T-helper 22 cell (primary cell): ENCODE measurements at places on chromosomes 7 and 10.

GRCh38 chr7:83832009-83832408, 183.1 kb upstream of the SEMA3E start:
- no peak for DNase-seq

DNA sequence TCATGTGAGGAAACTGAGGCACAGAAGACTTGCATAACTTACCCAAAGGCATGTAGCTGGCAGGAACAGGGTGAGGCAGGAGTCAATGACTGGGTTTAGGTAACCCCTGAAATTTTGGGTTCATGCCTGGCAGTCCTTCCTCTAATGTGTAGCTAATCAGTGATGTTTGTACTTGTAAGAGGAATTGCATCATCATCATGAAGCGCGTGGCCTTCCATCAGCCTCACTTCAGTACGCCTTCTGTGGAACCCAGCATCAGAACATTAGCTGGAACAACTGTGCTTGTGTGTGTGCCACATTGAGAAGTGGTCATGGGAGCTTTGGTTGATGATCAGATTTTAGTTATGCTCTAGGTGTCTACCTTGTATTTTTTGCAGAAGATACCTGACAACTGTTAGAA, 18.2 kb upstream of the STMP1 start:
- DNase-seq: no peak

DNA sequence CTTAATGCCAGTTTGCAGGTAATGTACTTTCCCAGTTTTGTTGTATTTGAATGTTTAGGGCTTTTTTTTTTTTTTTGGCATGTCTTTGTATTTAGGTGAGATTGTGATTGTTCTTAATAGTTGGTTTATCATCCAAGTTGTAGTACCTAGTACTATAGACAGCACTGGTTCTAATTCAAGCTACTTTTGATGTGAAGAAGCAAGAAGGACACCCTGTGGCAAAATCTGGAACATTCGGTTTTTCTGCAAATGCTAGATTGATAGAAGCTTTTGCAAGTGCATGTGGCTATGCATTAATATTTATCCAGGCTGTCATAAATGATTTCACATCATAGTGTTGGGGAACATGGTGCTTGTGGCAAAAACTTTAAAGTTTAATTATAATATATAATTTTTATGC, 248.9 kb downstream of the FOXP2 start:
- DNase-seq: no peak

GRCh38 chr7:149723795-149724495, 49.4 kb downstream of the ZNF467 start:
- no peak for DNase-seq

DNA sequence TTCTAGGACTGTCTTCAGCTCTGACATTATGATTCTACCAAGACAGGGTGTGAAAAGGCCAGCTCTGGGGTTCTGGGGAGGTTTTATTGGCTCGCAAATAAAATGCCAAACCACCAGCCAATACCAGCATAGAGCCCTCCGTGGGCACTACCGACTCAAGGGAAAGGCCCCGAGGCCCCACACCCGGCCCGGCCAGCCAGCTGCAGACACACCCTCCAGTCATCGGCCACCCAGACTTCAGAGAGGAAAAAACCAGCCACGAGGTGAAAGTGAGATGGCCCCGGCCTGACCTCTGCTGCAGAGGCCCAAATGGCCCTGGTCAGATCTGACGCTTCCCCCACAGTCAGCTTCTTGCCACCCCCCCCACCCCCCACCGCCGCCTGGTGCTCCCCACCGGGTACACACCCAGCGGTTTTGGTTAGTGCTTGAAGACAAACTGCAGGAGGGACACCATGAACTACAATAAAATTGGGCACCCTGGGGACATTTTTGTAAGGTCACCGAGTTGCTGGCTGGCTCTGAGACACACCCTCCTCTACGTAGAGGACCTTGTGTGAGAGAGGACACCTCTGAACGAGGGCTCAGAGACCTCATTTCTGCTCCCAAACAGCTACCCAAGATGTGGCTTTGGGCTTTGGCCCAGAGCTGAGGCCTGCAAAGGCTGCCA, 79.9 kb downstream of the PRKAG2 start:
- no peak for DNase-seq

GRCh38 chr10:129761981-129762956, 201.8 kb downstream of the EBF3 start:
- DNase-seq: no peak

GRCh38 chr10:1202343-1202742, 146.2 kb downstream of the WDR37 start:
- no peak for DNase-seq

GRCh38 chr7:100667331-100668068, 6.0 kb upstream of the GNB2 start:
- no peak for DNase-seq

- DNase-seq: no peak
Measured at GRCh38 chr10:93601146-93601773, at the start of gene RBP4. RBP4 (minus strand) TSS chr10:93601235; CDS start chr10:93601028, 207 bp downstream.

GRCh38 chr7:82109288-82109687, 334.3 kb downstream of the CACNA2D1 start:
- DNase-seq: no peak

DNA sequence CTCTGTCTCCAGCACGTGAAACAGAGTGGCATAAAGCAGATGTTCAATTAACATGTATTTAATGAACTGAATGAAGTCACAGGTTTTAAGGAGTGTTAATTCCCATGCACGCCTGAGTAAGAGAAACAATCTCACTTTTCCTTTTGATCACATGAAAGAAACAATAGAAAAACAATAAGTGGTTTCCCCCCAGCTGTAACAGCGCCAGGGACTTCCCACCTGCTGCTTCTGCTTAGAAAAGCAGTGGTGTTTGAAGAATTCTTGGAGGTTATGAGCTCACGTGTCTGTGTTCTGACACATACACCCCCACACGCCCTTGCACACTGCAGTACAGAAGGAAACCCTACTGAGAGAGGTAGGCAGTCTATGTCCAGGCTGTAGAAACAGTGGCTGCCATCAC, 51.3 kb upstream of the FRMD4A start:
- DNase-seq: no peak

- peak; percentile 60 for DNase-seq
Measured at GRCh38 chr10:72048450-72049124, 39.8 kb downstream of the SPOCK2 start.

DNA sequence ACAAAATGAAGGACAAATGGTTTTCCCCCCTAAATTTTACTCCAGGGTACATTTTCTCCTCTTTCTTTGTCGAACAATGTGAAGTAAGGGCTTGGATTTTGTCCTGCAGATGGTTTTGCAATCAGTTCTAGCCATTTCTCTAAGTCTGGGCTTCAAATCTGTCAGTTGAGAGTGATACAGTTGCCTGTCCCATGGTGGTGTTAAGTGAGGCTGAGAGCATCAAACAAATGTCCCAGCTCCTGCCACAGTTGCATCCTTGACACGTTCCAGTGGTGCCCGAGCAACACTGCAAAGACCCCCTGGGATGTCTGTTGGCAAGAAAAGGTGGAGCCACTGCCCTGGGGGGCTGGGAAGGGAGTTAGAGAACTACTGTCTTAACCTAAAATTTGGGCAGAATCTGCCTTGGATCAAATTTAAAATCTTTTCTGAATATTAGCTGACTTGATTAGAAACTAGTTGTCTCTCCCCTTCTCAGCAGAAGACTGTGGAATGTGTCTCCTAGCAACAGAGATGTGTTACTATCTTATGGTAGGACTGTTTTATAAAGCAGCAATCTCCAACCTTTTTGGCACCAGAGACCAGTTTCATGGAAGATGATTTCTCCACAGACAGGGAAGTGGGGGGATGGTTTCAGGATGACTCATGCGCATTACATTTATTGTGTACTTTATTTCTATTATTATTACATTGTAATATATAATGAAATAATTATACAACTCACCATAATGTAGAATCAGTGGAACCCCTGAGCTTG, 102.0 kb upstream of the STEAP1B start:
- no peak for DNase-seq

DNA sequence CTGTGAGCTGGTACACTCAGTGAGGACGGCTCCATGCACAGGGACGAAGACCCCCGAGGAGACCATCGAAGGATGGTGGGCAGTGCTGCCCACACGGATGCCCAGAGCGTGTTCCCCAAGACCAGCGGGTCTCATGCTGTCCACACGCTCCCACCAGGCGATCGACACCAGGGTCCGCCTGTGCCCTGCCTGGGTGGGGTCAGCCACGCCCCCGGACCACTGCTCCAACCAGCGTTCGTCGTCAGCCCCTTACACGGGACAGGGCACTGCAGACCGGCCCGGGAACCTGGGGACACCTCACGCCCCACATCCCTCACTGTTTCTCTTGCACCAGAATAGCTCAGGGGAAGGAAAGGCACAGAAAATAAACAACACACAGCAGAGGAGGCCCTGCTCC, 223.5 kb downstream of the DNAJB6 start:
- no peak for DNase-seq

DNA sequence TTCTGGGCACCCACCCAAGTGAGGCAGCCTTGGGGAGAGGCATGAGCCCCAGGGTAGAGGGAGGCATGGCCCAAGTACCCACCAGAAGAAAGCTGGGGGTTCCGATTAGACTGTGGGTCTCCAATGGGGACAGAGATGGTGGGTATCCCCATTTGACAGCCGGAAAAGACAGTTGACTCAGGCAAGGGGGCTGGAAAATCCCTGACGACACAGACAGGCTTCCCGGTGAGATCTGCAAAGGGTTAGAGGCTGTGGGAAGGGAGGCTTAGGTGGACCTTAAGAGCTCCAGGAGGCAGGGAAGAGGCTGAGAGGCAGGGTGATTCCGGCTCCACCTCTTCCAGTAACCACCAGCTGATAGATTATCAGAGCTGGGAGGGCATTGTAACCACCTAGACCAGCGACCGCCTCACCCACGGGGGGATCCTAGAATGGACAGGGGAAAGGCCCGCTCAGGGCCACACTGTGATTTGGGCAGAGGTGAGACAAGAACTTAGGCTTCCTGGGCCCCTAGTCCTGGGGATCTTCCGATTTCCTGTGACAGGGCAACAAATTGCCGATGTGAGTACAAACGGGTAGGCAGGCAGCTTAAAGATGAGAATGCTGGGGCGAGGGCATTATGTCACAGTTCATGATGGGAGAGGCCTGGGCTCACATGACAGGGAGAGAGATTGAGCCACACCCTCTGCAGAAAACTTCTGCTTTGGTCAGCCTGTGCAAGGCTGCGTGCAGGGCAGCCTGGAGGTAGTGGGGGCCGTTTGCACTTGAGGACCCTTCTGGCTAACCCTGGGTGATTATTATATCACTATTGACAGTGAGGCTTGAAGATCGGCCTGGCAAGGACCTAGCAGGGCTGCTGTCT, 5.4 kb downstream of the TBATA start:
- DNase-seq: no peak

DNA sequence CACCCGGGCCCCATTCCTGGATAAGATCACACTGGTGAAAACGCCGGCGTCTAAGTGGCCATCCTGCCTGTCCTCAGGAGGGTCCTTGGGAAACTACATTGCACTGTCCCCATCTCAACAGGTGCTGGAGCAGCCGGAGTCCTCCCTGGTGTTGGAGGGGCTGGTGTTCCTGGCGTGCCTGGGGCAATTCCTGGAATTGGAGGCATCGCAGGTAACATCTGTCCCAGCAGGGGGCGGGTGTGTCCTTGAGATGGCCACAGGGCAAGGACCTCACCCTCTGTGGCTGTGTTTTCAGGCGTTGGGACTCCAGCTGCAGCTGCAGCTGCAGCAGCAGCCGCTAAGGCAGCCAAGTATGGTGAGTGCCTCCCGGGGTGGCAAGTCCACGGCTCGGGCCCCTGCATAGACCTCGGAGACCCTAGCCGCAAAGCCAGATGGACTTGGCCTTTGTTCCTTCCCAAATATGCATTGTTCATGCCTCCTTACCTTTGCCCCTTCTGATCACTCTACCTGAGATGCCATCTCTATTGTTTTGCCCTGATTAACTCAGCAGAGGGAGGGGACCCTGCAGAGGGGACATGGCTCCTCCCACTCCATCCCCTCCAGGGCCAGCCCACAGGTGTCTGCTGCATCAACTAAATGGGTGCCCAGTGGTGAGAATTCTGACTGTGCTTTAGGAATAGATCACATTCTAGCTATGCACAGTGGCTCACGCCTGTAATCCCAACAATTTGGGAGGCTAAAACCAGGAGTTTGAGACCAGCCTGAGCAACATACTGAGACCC, 23.8 kb downstream of the ELN start:
- no peak for DNase-seq

GRCh38 chr7:44216019-44216418, 15.2 kb downstream of the YKT6 start:
- no peak for DNase-seq

DNA sequence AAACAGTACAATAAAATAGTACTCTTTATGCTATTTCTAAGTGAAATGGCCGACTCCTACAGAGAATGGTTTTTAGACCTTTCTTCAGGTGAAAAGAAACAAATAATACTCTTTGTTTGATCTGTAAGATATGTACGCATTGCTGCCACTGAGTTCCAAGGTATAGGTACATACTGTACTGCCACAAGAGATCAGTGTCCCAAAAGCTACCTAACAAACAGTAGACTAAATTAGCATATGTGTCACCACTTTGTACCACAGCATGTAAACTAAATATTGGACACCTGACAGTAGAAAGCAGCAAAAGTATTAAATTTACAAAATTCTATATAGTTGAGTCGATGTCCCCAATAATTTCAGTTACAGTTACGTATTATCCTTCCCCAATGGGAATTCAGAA, 14.4 kb downstream of the MTPN start:
- no peak for DNase-seq

DNA sequence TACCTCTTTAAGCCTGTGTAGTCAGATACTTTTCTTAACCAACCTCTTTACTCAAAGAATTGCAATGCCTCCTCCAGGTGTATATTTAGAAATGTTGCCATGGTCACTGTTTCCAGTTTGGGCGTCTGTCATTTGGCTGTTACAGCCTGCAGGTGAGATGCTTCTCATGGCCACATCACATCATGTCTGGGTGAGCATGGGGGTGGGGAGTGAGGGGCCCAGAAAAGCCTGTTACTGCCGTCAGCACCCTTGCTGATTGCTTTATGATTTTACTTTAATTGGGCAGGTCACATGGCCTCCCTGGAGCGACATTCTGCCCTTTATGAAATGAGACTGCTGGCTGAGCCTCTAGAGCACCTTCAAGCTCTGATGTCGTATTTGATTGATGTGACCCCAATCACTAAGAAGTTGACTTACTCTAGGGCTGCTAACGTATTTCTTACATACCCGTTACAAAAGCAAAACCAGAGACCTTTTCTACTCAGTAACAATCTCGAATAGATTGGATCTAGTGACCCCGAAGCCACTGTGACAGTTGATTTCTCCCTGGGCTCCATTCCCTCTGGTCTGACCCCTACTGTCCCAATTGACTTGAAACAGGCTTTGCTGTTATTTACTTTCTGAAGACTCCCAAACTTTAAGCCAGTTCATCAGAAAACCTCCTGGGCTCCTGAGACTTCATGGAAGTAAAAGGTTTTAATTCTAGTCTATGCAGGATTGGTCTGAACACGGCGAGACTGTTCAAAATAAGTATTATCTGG, 60.7 kb downstream of the OTUD1 start:
- no peak for DNase-seq

GRCh38 chr10:82277591-82277990, 402.6 kb downstream of the NRG3 start:
- DNase-seq: no peak

GRCh38 chr10:26474026-26474425, 35.9 kb downstream of the APBB1IP start:
- DNase-seq: no peak
